Lung (tissue), 17 donors: ENCODE measurements at places on chromosomes 1 and 21.

DNA sequence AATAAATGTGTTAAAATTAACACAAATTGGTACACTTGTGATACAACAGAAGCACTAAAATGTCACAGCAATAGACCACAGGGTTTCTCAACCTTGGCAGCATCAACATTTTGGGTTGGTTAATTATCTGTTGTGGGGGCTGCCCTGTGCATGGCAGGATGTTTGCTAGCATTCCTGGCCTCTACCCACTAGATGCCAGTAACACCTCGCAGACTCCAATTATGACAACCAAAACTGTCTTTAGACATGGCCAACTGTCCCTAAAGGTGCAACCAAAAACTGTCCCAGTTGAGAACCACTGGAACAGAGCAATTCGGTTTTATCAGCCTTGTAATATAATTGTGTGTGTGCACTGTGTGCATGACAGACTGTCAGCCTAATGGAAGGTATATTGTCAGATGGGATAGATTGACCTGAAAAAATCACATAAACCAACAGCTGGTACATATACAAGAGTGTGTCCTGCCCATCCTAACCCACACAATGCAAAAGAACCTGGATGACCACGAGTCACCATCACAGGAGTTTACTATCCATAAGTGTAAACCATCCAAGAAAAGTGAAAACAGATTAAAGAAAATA is 13.5 kb upstream of the ERG start:
- no peaks in the 10 kb centered on the region for H3K36me3 ChIP-seq
- H3K4me3 ChIP-seq: no peak overlapping the region
- H3K4me1 ChIP-seq: no peaks in the 10 kb centered on the region

DNA sequence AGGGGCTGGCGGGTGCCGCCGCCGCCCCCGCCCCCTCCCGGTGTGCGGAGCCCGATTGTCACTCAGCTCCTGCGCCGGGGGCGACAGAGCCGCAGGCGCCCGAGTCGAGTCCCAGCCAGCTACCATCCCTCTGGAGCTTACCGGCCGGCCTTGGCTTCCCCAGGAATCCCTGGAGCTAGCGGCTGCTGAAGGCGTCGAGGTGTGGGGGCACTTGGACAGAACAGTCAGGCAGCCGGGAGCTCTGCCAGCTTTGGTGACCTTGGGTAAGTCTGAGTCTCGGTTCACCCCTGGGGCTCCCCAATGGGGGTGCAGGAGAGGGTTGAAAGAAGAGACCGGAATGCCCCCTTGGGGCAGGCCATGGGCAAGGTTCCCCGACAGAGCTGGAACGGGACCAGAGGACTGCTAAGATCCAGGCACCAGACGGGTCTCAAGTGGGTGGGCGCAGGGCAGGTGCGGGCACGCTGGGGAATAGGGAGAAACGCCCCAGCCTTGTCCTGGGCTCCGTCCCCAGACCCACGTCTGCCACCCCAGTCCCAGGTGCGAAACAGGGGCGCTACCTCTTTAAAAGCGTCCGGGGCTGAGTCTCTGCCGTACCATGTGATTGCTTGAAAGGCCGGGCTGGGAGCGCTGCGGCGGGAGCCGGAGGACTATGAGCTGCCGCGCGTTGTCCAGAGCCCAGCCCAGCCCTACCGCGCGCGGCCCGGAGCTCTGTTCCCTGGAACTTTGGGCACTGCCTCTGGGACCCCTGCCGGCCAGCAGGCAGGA is at the start of gene ADORA1:
ADORA1 (plus strand) TSS at position 61 of the 765 bp plus-strand sequence. CDS start 1,116 bp downstream, outside the sequence.
- H3K27me3 ChIP-seq: no peaks in the 10 kb centered on the region
- no peaks in the 10 kb centered on the region for H3K4me1 ChIP-seq
- H3K27ac ChIP-seq: peak within 1 kb of the TSS; percentile 74

- H3K36me3 ChIP-seq: no peaks in the 10 kb centered on the region
- peaks cover 27% of the 10 kb centered on the region for H3K4me1 ChIP-seq
- peak overlapping the region; percentile 83 for H3K4me3 ChIP-seq
- DNase-seq: peak; percentile 92
- peak overlapping the region; percentile 100 for H3K27ac ChIP-seq
These were observed 524 bp downstream of the TP53BP2 start for GRCh38 chr1:223845037-223845809.

DNA sequence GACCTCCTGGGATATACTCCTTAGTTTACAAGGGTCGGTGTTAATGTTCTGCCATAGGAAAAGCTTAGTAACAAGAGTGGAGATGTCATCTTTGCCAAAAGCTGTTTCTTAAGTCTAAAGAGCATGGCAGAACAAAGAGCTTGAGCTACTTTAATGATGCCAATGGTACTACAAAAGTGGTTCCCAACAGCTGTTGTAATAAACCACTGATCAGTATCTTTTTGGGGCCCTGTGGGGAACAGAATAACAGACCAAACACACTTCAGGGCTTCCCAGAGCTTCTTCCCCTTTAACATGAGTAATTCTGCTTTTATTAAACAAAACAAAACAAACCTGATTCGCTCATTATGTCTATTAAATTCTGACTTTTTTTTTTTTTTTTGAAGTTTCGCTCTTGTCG is 116.3 kb downstream of the NCAM2 start:
- H3K27ac ChIP-seq: no peak overlapping the region
- no peaks in the 10 kb centered on the region for H3K36me3 ChIP-seq
- H3K27me3 ChIP-seq: no peaks in the 10 kb centered on the region
- no peaks in the 10 kb centered on the region for H3K4me1 ChIP-seq
- H3K4me3 ChIP-seq: no peak overlapping the region

DNA sequence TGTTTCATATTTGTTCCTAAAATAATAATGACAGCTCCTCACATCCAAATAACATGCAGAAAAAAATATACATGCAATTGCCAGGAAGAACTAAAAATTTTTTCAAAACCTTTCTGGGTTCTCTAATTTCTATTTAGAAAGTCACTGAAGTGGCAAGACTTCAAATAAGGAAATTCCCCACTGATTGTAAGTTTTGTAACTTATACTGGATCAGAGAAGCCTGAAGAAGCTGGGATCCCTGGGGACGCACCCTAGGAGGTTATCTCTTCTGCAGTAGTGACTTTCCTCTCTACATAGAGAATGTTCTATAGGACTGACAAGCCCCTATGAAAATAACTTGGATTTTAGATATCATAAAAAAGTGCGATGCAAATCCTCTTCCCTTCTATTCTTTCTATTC is 182.6 kb downstream of the MRPL39 start:
- no peaks in the 10 kb centered on the region for H3K27me3 ChIP-seq
- no peak overlapping the region for H3K27ac ChIP-seq
- no peak for DNase-seq
- no peaks in the 10 kb centered on the region for H3K4me1 ChIP-seq

DNA sequence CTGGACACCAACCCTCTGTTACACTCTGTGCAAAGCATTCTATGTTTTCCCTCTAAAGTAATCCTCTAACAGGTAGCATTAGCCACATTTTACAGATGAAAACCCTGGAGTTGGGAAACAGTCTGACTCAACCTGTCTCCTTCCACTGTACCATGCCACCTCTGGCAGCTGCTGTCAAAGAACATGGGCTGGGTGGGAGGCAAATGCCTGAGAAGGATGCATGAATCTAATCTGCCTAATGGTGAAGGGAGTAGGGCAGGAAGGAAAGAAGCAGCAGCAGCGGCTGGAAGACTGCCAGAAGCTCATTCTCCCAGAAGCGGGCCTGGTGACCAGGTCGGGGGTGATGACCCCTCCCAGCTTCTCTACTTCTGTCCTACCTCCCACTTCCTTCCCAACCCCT is 21.7 kb downstream of the LRRC71 start:
- H3K4me3 ChIP-seq: no peak overlapping the region
- peaks cover 31% of the 10 kb centered on the region for H3K36me3 ChIP-seq
- H3K4me1 ChIP-seq: no peaks in the 10 kb centered on the region
- H3K27me3 ChIP-seq: no peaks in the 10 kb centered on the region
